ENCODE measurements at places on chromosomes 13 and 19.

- DNase-seq, result no peak
These were observed 632 bp downstream of the MARK4 start for GRCh38 chr19:45251452-45252354.

- no peak for DNase-seq
These were observed 481.7 kb downstream of the MYO16 start for GRCh38 chr13:109111141-109111540.

GRCh38 chr19:10424011-10424637, 3.8 kb downstream of the PDE4A start:
- peak; percentile 84 for DNase-seq

GRCh38 chr13:23477101-23477500, 43.6 kb upstream of the SACS start:
- DNase-seq, result no peak

DNA sequence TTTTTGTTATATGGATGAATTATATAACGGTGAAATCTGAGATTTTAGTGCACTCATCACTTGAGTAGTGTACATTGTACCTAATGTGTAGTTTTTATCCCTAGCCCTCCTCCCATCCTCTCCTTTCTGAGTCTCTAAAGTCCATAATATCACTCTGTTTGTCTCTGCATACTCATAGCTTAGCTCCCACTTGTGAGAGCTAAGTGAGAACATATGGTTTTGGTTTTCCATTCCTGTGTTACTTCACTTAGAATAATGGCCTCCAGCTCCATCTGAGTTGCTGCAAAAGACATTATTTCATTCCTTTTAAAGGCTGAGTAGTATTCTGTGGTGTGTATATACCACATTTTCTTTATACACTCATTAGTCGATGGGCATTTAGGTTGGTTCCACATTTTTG, 94.0 kb downstream of the SLC10A2 start:
- no peak for DNase-seq

GRCh38 chr13:40814803-40815202, 25.4 kb downstream of the SLC25A15 start:
- DNase-seq, result no peak

DNA sequence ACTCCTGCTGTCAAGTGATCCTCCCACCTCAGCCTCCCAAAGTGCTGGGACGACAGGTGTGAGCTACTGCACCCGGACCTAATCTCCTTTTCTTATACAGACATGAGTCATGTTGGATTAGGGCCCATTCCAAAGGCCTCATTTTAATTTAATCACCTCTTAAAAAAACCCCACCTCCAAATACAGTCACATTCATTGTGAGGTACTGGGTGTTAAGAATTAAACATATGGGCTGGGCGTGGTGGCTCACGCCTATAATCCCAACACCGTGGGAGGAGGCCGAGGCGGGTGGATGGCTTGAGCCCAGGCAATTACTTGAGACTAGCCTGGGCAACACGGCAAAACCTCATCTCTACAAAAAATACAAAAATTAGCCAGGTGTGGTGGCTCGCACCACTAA, 46.6 kb downstream of the PIN1 start:
- DNase-seq, result no peak

- no peak for DNase-seq
These were observed 511.5 kb downstream of the UQCRFS1 start for GRCh38 chr19:28701491-28701890.

GRCh38 chr13:22915442-22916082, 265.2 kb upstream of the SGCG start:
- peak; percentile 52 for DNase-seq

- no peak for DNase-seq
These were observed 5.1 kb downstream of the ZNF565 start for GRCh38 chr19:36209372-36209771.

- no peak for DNase-seq
These were observed 27.9 kb downstream of the FLT1 start for GRCh38 chr13:28467034-28467433.

- peak; percentile 91 for DNase-seq
These were observed at the start of gene ZNF100 for GRCh38 chr19:21767065-21767800. Gene ZNF100 (minus strand): TSS chr19:21767579. CDS start chr19:21767429, 150 bp downstream.

- no peak for DNase-seq
These were observed 207.2 kb downstream of the SPRY2 start for GRCh38 chr13:80133631-80134261.

DNA sequence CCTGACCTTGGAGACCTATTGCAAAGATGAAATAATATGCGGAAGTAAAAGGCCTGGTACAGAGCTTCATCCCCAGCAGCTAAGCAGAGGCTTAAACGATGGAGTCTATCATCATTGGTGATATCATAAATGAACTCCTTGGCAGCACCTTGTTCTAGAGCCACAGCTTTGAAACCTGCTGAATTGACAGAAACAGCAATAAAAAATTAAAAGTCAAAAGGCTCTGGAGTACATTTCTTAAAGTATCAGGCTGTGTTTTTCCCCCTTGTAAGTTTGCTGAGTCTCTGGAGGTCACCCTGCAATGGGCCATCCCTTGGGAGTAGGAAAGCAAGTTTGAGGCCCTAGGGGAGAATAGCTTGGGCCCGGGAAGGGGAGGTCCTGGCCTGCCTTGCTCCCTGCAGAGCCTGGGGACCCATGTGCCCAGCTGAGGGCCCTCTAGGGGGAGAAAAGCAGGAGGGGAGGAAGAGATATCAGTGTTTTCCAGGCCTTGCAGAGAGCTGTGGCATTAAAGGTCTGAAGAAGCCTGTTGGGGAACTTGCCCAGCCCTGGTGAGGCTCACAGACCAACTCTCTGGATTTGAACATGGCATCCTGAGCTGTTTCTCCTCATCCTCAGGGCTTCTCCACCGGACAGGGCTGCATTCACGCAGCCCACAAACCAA, 416.1 kb downstream of the ZNF536 start:
- DNase-seq, result no peak

DNA sequence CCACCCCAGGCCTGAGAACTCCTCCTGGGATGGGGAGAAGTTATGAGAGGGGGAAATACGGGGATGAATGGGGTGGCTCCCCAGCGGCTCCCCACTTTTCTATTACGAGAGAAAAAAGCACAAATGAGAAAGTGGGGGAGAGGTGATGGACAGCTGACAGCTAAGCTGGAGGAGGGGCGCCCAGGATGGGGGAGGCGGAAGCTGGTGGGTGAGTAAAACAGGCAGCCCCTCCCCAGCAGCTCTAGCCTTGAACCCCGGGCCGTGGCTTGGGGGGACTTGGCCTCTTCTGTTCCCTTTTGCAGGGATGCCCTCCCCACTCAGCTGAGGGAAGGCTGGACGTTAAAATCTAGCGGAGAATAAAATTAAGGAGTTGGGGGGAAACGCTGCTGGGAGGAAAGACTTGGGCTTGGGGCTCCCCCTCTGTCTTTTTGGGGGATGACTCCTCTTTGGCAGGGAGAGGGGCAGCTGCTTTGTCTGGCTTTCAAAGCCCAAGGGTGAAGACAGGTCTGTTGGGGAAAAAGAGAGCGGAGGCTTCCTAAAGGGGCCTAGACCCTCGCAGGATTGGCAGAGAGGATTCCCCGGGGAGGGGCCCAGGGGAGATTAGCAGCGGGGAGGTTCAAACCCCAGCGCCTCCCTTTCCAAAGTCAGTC, 1.4 kb upstream of the SAMD1 start:
- DNase-seq, result peak; percentile 21

GRCh38 chr19:311813-312261, 20.6 kb upstream of the PLPP2 start:
- DNase-seq, result no peak

DNA sequence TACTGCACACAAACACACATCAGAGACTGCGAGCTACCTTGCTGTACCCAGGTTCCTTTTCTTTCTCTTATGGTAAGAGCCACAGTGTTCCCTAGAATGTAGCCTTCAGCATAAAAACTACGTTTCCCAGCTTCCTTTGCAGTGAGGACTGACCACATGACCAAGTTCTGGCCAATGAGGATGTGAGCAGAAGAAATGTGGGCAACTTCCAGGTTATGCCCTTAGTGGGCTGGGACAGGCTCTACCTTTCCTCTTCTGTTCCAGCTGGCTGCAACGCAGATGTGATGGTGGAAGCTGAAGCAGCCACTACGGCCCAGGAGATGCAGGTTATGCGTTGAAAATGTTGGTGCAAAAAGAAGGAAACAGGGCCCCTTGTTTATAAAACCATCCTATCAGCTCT, 27.5 kb downstream of the VRK3 start:
- DNase-seq, result no peak

GRCh38 chr19:49781394-49781793, 14.6 kb downstream of the AP2A1 start:
- no peak for DNase-seq

DNA sequence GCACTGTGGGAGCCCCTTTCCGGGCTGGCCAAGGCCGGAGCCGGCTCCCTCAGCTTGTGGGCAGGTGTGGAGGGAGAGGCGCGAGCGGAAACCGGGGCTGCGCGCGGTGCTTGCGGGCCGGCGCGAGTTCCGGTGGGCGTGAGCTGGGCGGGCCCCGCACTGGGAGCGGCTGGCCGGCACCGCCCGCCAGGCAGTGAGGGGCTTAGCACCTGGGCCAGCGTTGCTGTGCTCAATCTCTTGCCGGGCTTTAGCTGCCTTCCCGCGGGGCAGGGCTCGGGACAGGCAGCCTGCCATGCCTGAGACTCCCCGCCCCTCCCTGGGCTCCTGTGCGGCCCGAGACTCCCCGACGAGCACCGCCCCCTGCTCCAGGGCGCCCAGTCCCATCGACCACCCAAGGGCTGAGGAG, 405.2 kb upstream of the PRR20A start:
- DNase-seq, result no peak
